Ureter (tissue), 1 donor: ENCODE measurements at places on chromosomes 16 and 17. TPM values are rescaled to one million over a fixed set of nuclear protein-coding genes. Genes with fewer than 3 reads are reported as not detected.

Gene G6PC1
- not detected for total RNA-seq

- DNase-seq = no peak
Observed at GRCh38 chr16:79810449-79811189, 210.1 kb upstream of the MAF start.

Gene KRTAP2-2
- not detected for total RNA-seq

DNA sequence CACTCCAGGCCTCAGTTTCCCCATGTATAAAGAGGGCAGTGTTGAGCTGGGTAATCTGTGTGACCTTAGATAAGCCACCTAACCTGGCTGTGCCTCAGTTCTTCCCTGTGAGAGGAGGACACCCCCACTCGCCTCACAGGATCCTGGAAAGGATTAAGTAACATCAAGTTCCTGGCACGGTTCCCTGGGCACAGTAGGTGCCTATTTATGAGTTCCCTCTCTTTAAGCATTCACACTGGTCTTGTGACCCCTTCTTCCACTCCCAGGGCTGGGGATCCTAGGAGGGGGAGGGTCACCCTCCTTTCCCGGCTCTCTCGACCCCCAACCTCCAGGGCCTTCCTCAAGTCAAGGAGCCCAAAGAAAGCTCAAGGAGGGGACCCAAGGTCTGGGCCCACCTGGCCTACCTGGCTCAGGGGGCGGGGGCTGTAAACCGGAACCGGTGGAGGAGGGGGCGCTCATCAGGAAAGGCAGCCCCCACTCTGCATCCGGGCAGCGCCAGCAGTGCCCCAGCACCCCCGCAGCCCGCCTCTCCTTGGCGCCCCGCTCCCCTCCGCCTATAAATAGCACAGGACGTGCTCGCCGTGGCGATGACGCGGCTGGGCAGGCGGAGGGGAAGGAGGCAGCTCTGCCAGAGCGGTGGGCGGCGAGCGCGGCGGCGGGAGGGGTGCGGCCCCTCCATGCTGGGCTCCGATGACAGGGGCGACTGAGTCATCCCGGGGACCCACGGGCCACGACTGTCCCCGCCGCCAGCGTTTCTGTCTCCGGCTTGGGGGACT is 9.4 kb downstream of the RPL19 start:
- peak; percentile 77 for DNase-seq

DNA sequence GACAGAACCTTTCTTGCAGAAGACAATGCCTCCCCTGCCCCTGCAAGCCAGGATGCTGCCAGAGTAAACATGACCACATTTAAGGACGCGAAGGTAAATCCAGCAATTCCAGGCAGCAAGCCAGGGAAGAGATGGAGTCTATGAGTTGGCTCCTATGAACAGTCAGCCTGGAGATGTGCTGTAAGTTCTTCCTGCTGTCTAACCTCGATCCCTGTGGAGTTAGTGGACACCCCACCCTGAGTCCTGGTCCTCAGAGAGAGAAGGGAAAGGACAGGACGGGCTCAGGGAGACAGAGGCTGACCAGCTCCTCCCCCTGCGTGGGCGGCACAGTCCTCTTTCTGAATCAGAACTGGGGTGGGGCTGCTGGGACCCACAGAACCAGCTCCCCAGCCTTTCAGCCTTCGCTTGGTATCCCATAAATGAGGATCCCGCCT is 24.9 kb downstream of the CDC42EP4 start:
- no peak for DNase-seq

Gene UMOD
- total RNA-seq = not detected

Gene EVI2B
- total RNA-seq = 6.5 TPM

GRCh38 chr16:11677451-11677951 is 9.2 kb downstream of the SNN start:
- DNase-seq = no peak

Gene HSPB9
- total RNA-seq = not detected

Gene NLK
- 36.0 TPM for total RNA-seq

GRCh38 chr17:6358131-6358530 is 76.8 kb downstream of the AIPL1 start:
- peak; percentile 25 for DNase-seq

- DNase-seq = no peak
Observed at GRCh38 chr17:39700148-39700987, 504 bp downstream of the ERBB2 start.

GRCh38 chr16:50509521-50510341 is 38.5 kb upstream of the NKD1 start:
- DNase-seq = no peak

DNA sequence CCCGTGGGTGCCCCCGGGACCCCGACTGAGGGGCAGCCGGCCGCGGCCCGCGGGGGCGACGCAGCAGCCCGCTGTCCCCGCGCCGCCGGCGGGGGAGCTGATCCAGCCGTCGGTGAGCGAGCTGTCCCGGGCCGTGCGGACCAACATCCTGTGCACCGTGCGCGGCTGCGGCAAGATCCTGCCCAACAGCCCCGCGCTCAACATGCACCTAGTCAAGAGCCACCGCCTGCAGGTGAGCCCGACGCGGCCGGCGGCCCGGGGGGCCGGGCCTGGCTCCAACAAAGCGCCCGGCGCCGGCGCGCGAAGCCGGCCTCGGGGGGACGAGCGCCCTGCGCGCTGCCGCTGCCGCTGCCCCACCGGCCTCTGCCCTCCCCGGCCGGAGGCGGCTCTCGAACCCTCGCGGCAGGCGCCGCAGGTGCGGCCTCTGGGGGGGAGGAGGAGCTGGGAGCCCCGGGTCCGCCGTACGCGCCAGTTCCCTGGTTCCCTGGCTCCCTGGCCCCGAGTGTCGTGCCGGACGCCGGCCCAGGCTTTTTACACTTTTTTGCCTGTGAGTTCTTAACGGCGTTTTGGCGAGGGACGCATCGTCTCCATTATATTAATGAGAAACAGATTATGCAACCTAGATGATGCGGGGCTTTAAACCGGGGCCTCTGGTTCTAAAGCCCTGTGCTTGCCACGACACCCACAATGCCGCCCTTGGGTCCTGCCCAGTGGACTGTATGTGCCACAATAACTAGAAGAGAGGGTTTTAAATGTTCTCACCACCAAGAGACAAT is 521 bp downstream of the ATMIN start:
- DNase-seq = no peak

DNA sequence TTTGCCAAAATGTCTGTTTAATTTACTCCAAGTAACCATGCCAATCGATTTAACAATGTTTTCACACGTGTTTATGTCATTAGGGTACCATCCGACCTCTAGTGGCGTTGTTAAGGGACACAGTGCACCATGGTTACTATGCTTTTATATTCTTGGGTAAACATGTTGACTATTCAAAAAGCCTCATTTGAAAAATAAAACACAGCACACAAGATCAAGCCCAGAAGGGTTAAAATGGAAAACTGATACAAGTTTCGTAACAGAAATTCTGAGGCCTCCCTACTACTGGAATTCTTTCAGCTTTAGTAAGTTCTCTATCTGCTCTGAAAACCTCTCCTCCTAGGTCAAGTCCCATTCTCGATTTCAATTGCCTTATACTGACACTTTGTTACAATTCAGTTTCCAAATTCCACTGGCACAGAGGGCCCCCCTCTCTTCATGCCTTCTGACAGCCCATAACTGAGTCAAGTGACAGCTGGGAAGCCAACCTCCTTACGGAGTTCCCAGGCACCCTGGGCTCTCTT is 2.1 kb downstream of the CFAP20 start:
- no peak for DNase-seq

Gene RPA1
- 82.2 TPM for total RNA-seq

DNA sequence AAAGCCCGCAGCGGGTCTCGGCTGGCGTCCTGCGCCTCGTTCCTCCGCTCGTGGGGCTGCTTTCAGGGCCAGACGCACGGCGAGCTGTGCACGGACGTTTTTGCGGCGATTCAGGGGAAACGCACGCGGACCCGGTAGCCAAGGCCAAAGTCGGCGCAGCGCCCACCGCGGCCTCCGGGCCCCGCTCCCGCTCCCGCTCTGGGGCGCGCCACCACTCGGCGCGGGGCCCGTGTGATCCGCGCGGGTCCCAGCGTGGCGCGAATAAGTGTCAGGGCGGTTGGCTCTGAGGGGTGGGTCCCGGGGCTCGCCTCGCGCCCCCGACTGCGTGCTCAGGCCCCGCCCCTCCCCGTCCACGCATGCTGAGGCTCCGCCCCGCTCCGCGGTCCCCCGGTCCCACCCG is 694 bp upstream of the TBCD start:
- no peak for DNase-seq

Gene ZG16
- total RNA-seq = not detected

DNA sequence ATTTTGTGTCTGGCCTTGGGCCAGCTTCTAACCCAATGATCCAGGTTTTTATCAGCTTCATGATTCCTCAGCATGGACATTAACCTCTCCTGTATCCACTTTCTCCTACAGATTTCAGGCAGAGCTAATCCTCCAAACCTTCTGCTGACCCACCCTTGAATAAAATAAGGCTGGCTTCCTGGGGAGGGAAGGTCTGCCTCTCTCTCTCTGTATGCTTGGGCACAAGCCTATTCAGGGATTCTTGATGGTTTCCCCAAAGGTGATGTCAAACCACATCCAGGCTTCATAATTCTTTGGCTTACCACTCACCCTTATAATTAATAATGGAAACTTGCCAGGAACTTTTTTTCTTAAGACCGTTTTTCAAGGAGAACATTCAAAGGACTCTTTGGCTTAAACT is 240.1 kb downstream of the UTP18 start:
- DNase-seq = no peak

Gene PRR11
- total RNA-seq = 1.0 TPM

Gene GHDC
- 26.2 TPM for total RNA-seq

Gene NT5M
- total RNA-seq = 2.3 TPM

GRCh38 chr17:74784125-74784810 is 8.1 kb upstream of the NAT9 start:
- DNase-seq = no peak

- DNase-seq = no peak
Observed at GRCh38 chr16:24538756-24539294, 541 bp upstream of the RBBP6 start.

DNA sequence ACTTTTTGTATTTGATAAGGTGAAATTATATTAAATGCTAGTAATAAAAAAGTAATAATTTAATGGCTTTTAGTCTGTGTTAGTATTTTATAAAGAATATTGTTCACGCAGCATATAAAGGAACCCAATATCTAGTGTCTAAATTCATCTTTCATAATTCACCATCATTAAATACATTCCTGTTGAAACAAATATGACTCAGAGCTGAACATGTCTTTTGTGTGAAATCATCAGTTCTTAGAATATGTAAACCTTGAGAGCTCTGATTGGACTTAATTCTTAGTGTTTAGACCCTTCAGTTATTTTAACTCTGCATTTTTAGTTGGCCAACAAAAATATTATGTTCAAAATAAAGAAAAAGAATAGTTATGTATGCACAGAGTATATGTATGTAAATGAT is 71.8 kb downstream of the ABHD15 start:
- DNase-seq = no peak

GRCh38 chr17:20073055-20073979 is 64.2 kb downstream of the SPECC1 start:
- DNase-seq = no peak

- no peak for DNase-seq
Observed at GRCh38 chr17:72677714-72678390, 414.6 kb downstream of the SLC39A11 start.

Gene ASPSCR1
- total RNA-seq = 52.4 TPM

Gene RHOT1
- 37.3 TPM for total RNA-seq
